NCI-H2081 (cell line): ENCODE measurements at places on chromosomes 16 and 17.
A peak's percentile ranks its signal among the peaks of the same experiment; 100 is the strongest.

- DNase-seq: no peak
Observed at GRCh38 chr17:41771389-41772206, 14.9 kb downstream of the JUP start.

DNA sequence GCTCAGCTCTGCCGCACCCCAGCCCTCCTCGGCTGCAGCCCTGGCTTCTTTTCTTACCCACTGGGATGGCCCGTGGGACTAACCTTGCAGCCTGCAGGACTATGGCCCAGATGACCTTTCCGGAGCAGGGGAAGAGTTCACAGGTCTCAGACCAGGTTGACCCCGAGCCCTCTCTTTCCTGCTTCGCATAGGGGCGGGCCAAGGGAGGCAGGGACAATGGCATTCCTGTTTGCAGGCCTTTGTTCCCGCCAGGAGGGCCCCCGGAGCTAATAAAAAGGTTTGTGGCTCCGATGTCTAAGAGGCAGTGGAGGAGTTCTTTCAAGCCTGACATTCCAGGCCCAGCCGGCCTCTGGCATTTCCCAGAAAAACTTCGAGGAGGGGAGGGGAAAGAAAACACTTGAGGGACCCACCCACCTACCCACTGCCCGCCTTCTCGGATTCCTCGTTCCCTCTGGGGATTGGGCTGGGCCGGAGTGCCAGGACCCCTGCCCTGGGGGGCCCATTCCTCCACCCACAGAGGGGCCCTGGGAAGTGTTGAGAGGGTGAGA, 5.8 kb upstream of the SOCS3 start:
- no peak for DNase-seq

DNA sequence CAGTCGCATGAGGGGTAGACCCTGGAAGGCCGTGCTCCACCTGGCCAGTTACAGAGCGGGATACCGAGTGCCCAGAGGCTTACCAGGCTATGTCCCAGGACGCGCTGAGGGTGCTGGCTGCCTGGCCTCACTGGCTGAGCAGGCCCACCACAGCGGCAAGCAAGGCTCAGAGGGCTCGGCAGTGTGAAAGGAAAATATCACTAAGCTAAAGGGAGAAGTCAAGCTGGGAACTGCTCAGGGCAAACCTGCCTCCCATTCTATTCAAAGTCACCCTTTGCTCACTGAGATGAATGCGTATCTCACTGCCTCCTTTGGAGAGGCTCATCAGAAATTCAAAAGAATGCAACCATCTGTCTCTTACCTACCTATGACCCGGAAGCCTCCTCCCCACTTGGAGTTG, 37.4 kb downstream of the CCDC57 start:
- no peak for DNase-seq

DNA sequence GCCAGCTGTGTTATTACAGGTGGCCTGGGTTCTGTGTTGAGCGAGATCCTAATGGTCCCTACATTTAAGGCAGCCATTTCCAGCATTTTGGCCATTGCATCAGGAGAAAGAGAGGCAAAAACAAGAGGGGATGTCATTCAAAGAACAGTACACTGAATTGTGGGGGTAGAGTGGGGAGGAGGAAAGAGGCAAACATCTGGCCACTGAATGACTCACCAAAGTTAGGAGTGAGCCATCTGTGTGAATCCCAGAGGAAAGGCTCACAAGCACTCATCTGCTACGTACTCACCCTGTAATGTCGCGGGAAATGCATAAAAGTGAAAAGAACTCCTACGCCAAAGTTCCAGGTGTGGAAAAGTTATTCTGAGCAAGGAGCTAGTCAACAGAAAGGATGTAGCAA, 16.7 kb downstream of the KRABD2 start:
- no peak for DNase-seq

DNA sequence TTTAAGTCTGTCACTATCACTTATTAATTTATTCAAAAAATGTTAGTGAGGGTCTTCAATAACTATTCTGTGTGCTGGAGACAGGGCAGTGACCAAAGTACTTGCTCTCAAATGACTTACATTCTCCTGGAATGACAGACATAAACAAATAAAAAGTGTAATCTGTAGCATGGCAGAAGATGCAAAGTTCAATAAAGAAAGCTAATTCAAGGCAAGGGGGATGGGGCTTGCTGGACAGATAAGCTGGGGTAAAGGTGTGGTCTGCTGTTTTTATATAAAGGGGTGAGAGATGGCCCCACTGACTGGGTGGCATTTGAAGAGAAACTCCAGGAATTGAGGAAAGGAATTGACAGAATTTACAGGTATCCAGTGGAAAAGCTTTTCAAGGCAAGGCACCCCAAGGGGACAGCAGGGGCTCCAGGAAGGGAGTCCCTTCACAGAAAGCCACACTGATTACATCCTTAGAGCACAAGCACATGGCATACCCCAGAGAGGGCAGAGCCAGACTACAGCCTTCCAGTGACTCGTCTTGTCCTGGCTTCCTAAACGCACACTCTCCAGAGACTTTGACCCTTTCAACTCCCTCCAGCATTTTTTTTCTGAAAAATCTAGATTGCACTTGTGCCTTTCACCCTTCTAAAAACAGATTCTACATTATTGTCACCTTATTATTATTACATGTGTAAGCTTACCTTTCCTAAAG, 123.7 kb upstream of the HS3ST3A1 start:
- DNase-seq: no peak

- DNase-seq: peak; percentile 0
Observed at GRCh38 chr17:58757162-58757613, 1.5 kb downstream of the PPM1E start.

GRCh38 chr16:50745940-50746339, 4.1 kb downstream of the CYLD start:
- no peak for DNase-seq

DNA sequence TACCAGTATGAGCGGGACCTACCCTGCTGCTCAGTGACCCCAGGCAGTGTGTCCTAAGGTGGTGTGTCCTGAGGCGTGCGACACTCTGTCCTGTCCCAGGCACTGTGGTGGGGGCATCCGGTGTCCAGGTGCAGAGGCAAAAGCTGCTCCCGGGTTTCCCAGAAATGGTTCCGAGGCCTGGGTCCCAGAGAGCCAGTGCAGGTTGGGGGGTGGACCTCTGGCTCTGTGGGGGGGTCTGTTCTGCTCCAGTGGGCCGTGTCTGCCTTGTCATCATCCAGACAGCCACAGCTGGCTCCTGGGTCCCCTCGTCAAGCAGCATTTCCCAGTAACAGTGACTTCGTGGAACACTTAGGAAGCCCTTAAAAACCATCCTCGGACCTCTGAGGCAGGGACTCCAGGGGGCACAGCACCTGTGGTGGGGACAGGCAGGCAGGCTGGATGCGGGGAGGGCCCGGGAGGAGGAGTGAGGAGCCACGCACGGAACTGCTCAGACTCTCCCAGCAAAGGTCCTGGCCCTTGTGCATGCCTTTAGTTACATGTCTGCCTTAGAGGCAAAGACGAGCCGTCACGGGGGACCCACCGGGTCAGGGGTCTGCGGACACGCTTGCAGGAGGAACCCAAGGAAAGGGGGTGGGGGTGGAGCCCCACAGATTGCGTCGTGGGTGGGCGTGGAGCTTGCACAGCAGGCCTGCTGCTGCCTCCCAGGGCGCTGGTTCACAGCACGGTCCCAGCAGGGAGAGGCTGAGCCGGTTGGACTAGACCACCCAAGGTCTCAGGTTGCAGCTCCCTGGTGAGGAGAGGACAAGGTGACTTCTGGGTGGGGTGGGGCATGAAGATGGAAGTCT, 5.6 kb downstream of the SLC16A3 start:
- no peak for DNase-seq

DNA sequence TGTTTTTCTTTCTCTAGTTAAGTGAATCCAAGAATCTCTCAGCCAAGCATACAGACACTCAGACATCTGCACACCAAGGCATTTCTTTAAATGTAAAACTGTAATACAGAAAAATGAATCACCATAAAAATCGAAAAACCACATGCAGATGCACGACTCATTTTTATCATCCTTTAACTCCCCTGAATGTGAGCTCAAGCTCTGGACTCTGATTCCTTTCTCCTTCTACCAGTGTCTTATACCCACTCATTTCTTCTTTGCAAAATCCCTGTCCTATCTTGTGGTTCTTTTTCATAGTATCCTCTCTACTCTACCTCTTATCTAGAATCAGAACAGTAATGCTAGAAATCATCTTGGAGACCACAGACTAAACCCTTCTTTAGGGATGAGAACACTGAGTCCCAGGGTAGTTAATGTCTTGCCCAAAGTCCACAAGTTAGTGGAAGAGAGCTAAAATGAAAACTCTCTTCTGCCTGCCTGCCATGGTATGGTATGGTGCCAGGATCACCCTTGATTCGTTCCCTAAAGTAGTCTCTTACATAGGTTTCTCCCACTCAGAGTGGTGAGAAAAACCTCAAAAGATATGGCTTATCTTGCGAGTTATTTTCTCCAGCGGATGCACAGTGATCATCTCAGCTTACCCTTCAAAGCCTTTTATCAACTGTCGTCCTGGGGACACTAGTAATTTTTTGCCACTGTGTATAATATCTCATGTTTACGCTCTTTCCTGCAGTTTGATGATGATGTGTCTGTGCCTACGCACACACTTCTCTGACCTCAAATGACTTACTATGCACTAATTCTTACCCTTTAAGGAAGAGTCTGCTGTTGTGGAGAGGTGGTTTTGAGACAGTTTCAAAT, 30.2 kb downstream of the BRD7 start:
- DNase-seq: no peak

- DNase-seq: peak; percentile 18
Observed at GRCh38 chr17:72515291-72516065, 394.7 kb downstream of the SOX9 start.

- no peak for DNase-seq
Observed at GRCh38 chr16:14020141-14020540, 51.0 kb upstream of the MRTFB start.

DNA sequence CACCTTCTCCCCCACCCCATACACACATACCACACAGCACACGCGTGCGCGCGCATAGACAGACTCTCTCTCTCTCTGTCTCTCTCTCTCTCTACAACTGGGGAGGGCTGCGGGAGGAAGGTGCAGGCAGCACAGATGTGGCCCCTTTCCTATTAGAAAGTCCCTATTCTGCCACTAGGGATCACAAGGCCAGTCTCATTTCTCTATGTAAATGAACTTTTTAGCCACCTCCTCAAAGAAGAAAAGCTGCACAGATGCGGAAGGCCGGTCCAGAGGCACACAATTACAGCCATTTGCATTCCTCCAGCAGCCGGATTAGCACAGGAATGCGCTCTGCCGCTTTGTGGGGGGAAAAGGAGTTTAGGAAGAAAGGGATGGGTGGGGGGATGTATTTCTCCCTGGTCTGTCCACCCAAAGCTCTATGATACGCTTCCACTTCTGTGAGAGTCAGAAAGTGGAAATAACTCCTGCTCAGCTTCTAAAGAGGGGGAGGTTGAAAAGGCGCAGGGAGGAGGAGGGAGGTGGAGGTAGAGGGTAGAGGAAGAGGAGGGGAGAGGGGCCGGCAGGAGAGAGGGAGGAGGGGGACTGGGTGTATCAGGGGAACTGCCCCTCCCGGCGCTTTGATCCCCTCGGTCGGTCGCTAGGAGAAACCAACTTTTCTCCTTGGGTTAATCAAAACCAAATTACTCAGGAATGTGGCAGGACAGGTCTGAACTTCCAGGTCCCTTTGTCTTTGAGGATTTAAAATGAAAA, 11.7 kb downstream of the ZFHX3 start:
- DNase-seq: no peak

DNA sequence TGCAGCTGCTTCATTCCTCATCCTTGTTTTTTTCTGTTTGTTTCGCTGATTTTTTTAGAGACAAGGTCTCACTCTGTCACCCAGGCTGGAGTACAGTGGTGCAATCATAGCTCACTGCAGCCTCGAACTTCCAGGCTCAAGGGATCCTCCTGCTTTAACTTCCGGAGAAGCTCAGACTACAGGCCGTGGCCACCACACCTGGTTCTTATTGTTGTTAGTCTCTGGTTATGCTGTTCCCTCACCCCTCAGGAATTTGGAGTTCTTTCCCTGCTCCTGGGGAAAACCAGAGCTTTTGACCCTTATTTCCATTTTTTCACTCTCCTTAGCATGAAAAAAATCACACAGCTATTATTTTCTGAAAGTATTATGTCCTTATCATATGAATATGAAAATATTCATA, 1.8 kb downstream of the ODF4 start:
- no peak for DNase-seq

DNA sequence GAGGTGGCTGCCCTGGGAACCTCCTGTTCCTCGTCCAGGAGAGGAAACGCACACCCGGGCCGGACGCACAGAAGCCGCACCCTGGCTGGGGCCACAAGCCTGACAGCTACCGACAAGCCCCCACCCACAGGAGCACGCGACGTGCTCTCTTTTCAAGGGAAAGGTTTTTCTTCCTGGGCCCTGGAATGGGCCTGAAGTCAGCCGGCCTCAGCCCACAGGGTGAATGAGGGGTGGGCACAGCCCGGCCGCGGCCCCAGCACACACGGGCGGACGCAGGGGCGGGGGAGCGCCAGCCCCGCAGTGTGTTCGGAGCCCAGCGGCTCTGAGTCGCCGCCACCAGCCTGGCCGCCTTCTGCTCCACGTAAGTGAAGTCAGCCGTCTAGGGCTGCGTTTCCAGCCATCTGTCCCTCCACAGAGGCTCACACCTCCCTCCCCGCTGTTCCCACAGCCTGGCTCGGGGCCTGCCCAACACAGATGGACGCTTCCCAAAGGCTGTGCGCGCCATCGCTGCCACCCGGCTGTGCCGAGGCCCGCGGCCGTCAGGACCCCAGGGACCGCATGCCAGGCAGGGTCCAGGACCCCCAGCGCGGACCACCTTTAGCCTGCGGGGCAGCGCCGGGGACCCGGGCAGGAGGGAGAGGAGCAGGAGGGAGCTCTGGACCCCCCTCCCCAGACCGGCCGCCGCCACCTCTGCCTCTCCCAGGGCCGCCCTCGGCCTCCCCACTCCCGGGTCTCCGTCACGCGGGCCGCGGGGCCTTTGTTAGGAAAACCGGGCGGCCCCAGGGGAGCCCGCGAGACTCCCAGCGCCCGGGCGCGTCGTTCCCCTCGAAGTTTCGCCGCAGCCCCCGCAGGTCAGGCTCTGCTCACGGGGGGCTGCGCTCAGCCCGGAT, 36.8 kb downstream of the CBFA2T3 start:
- peak; percentile 19 for DNase-seq

DNA sequence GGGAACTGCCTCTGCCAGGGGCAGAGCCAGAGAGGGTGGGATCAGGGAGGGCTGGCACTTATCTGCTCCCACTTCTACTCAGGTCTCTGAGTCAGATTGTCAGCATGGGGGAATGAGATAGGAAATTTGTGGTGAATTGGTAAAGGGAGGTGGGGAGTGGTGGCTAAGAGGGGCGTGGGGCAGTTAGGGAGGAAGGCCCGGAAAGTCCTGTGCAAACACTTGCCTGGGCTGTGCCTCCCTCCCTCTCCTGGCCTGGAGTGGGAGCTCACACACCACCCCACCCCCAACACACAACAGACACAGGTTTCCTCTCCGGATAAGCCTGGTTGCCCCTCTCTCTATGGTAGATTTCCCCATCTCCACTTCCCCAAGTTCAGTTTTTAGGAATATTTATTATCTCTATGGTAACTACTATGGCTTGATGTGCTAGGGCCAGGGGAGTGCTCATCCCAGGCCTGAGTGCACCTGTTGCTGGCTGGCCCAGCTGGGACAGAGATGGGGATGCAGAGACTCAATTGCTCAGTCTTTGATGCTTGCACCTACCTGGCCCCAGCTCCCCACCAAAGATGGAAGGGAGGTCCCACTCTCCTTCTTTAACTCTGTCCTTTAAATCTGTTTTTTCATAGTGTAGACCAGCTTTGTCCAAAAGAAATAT, 2.7 kb downstream of the SPNS2 start:
- no peak for DNase-seq

GRCh38 chr17:22506861-22507260, 814.5 kb downstream of the KCNJ18 start:
- no peak for DNase-seq
